Right lung (tissue), 10 donors: ENCODE measurements at places on chromosomes 4 and X. TPM values are rescaled to one million over a fixed set of nuclear protein-coding genes. Genes with fewer than 3 reads are reported as not detected.

Gene GPRASP1
- 18.3 TPM for polyA plus RNA-seq

Gene FIP1L1
- polyA plus RNA-seq: 86.8 TPM

Gene POF1B
- 0.42 TPM for polyA plus RNA-seq

Gene MAGEC3
- 0.67 TPM for polyA plus RNA-seq

Gene C4orf54
- 0.17 TPM for polyA plus RNA-seq

Gene PAGE2B
- polyA plus RNA-seq: not detected

Gene USP26
- not detected for polyA plus RNA-seq

Gene SSX4
- polyA plus RNA-seq: not detected

Gene BTC
- polyA plus RNA-seq: 5.5 TPM

Gene CLOCK
- polyA plus RNA-seq: 18.9 TPM

Gene DIAPH2
- 18.4 TPM for polyA plus RNA-seq

Gene SH2D1A
- polyA plus RNA-seq: 1.2 TPM

Gene CT45A2
- 12.3 TPM for polyA plus RNA-seq

Gene FBXO8
- polyA plus RNA-seq: 22.7 TPM

Gene PTPN13
- polyA plus RNA-seq: 115 TPM

Gene CORIN
- 5.4 TPM for polyA plus RNA-seq

- no peak for DNase-seq
Measured at GRCh38 chr4:108881190-108881589, 118.3 kb upstream of the ETNPPL start.

- DNase-seq: no peak
Measured at GRCh38 chr4:139965789-139966188, 188.2 kb downstream of the MAML3 start.

GRCh38 chr4:10727140-10727880 is 42.7 kb upstream of the CLNK start:
- no peak for DNase-seq

DNA sequence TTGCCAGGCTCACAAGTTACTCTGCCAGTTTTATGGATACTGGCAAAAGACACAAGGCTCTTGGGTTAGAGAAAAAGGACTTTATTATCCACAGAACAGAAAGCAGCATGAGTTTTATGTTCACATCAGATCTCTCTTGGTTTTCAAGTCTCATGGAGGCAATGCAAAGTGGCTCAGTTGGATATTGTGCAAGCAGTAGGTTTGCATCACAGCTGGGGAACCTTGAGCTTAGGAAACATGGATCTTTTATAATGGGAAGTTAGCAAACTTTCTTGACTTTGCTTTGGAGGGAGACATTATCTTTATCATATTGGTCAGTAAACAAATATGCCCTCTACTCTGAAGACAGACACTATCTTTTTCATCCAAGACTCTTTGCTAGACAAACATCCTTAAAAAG is 109.2 kb upstream of the GRPR start:
- DNase-seq: no peak

GRCh38 chr4:6886886-6887285 is 22.7 kb upstream of the TBC1D14 start:
- no peak for DNase-seq

DNA sequence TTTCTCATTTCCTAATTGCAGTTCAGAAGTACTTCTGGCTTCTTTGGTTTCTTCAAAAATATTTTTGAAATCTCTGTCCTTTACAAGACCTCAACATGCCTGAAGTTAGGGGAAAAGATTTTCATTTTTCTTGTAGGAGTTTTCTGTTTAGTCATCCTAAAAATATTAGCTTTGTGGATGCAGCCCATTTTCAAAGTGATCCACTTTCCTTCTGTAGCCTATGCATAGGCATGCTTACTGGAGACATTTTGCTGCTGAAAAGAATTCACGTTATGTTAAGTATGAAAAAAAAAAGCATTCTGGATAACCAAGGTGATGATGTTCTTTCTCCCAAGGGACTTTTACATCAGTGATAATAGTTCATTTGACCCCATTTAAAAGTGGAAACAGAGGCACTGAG is 245.6 kb downstream of the THOC2 start:
- no peak for DNase-seq

DNA sequence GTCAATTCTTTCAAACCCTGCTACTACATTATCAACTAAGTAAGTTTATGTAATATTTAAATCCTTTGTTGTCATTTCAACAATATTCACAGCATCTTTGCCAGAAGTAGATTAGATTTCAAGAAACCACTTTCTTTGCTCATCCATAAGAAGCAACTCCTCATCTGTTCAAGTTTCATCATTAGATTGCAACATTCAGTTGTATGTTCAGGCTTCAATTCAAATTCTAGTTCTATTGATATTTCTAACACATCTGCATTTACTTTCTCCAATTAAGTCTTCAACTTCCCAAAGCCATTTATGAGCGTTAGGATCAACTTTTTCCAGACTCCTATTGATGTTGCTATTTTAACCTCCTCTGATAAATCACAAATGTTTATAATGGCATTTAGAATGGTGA is 66.1 kb downstream of the BMP3 start:
- DNase-seq: no peak

GRCh38 chrX:48728653-48729052 is 32.1 kb downstream of the SUV39H1 start:
- no peak for DNase-seq

- no peak for DNase-seq
Measured at GRCh38 chr4:150242820-150243458, 164.7 kb downstream of the DCLK2 start.

DNA sequence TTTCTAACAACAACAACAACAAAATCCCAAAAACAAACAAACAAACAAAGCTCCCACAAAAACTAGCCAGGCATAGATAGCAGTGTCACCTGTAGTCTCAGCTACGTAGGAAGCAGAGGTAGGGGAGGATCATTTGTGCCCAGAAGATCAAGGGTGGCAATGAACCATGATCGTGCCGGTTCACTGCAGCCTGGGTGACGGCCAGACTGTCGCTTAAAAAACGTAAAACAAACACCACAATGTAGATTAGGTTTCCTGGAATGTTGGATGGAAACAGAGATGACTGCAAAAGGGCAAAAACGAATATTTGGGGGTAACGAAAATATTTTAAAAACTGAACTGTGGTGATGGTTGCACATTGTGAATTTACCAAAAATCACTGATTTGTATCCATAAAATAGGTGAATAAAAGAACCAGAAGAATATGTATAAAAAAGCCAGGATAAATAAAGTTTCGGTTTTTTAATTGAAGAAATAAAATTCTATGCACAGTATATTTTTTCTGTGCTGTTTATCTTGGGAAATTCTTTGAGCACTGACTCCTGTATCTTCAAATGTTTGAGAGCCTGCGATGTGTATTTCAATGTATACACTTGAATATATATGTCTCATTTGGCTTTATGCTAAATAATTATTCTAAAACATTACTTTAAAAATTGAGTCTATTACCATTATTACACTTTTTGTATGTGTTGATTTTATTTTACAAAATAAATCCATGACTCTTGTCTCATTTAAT is 1477.0 kb downstream of the PCDH7 start:
- DNase-seq: no peak

- DNase-seq: no peak
Measured at GRCh38 chrX:10356979-10357378, 200.2 kb downstream of the CLCN4 start.

DNA sequence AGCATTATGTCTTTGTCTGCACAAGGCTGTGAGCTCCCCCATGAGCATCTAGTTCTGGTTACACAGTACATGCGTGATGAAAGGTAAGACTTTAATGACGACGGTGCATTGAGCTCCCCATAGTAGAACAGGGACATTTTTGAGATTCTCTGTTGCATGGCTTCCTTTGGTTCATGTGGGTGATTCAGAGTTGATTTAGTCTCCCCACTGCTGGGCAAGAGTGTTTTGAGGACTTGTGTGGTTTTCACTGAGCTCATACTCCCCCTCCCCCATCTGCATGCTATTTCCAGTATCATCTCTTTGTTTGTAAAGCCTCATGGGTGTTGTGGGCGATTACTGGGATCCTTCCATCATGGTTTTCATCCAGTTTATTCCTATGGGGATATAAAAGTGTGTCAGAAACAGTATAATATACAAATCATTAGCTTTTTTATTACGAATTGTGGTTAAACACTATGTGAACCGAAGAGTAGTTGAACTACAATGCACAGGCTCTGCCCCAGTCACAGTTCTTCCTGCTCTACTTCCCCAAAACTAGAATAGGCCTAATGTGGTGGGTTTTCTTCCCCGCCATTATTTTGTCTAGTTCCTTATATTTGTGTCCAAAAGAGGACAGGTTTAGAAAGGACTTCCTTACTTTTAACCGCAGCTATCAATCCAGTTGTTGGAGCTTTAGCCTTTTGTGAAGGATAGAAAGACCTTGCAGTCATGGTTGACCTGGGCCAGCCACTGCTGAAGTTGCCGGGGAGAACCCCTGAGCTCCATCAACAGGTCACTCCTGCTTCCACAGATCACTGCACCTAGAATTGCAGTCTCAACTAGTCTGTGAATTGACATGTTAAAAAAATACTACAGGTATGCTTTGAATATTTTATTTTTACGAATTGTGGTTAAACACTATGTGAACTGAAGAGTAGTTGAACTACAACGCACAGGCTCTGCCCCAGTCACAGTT is 30.4 kb downstream of the KIT start:
- no peak for DNase-seq

- DNase-seq: no peak
Measured at GRCh38 chr4:76781698-76782595, 116.0 kb downstream of the SOWAHB start.

- DNase-seq: no peak
Measured at GRCh38 chrX:71143508-71143907, 1.1 kb upstream of the NLGN3 start.

GRCh38 chr4:55947254-55947882 is 1.4 kb upstream of the CEP135 start:
- no peak for DNase-seq

DNA sequence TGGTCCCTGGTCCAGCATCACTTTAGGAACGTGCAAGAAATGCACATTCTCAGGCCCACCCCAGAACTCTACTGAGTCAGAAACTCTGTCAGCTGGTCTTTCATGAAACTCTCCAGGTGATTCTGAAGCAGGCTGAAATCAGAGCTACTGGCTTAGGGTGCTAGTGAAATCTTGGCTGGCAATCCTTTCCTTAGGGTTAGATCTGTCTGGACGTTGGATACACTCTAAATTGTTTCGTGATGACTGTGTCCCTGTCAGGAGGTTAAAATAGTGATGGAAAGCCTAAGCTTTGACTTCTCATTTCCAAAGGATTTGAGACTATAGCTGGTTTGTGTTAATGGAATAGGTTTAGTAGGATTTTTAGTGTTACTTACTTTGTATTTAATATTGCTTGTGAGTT is 99.1 kb downstream of the ARHGAP10 start:
- no peak for DNase-seq

- no peak for DNase-seq
Measured at GRCh38 chr4:7717946-7718490, 221.6 kb downstream of the AFAP1 start.

DNA sequence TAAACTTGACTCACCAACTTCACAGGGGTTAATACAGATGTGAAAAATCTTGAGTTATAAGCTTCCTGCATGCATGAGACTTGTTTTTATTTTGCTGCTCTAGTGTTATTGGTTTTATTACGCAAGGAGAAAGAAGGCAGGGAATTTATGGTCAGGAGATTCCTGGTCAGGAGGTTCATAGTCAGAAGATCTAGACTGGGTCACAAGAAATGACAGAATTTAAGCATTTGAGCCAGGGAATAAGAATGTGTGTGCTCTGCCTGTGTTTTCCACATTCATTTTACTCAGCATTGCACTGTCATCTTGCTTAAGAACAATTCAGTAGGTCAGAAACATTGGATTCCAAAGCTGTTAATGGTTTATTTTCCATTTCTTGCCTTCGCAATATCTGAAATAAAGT is 2522.1 kb downstream of the ARAP2 start:
- DNase-seq: no peak

DNA sequence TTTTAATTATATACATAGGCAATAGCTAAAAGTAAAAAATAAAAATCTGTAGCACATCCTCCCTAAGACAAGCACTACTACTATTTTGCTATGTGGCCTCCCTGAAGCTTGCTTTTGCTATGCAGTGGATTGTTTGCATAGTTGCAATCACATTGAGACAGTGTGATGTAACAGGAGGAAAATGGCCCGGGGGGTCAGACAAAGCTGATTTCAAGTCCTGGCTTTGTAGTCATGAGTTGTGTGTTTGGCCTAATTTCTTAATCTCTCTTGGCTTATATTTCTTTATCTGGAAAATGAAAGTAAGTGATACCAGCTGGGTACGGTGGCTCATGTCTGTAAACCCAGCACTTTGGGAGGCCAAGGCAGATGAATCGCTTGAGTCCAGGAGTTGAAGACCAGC is 166.6 kb downstream of the LHFPL1 start:
- no peak for DNase-seq

GRCh38 chr4:129129143-129129542 is 33.2 kb downstream of the C4orf33 start:
- no peak for DNase-seq

- no peak for DNase-seq
Measured at GRCh38 chr4:53785996-53786395, 194.7 kb upstream of the LNX1 start.

DNA sequence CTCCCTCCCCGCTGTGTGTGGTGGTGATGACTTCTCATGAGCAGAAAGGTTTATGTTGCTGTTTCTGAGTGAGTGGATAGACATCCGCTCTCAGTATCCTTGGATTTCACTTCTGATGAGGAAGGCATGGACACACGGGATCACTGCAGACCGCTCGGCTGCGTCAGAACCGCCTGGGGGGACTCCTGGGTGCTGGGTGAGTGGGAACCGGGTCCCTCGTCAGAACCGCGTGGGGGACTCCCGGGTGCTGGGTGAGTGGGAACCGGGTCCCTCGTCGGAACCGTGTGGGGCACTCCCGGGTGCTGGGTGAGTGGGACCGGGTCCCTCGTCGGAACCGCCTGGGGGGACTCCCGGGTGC is 9.0 kb downstream of the CTBP1 start:
- DNase-seq: no peak

DNA sequence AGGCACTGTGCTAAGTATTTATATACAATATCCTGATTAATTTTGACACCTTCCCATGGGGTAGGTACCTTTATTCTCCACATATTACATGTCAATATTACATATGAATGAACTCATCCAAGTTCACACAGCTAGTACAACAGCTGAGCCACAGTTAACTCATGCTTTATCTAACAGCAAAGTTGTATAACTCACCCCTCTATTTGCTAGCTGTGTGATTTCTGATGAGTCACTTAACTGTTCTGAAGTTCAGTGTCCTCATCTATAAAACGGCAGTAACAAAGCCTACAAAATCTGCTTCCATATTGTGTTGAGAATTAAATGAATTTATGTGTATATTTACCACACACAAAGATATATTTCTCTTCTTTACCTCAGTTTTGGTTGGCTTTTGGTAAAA is 48.2 kb upstream of the KDR start:
- DNase-seq: no peak

GRCh38 chr4:17512973-17513665 is 1.2 kb upstream of the QDPR start:
- no peak for DNase-seq

- no peak for DNase-seq
Measured at GRCh38 chrX:57771689-57772088, 91.6 kb upstream of the NLRP2B start.

GRCh38 chrX:31228909-31229308 is 157.1 kb upstream of the FTHL17 start:
- DNase-seq: no peak
